Natural killer cell treated with Interleukin-12 subunit alpha and Interleukin-12 subunit beta and Interleukin-15 and Interleukin-18, amount 100 ng/mL, for 72 hours (primary cell): ENCODE measurements at places on chromosomes 1 and 21. TPM values are rescaled to one million over a fixed set of nuclear protein-coding genes. Genes with fewer than 3 reads are reported as not detected.

Gene LCE2A
- total RNA-seq, result not detected

Gene FCAMR
- not detected for total RNA-seq

Gene CELSR2
- total RNA-seq, result 2.6 TPM

Gene KRTAP13-2
- not detected for total RNA-seq

Gene MRPL24
- 71.2 TPM for total RNA-seq

Gene CSF3R
- 0.64 TPM for total RNA-seq

Gene PTPRC
- 761 TPM for total RNA-seq

Gene FCRL6
- total RNA-seq, result 0.81 TPM

Gene CD53
- total RNA-seq, result 897 TPM

Gene MCM3AP
- total RNA-seq, result 161 TPM

Gene ALX3
- total RNA-seq, result not detected

- no peak for DNase-seq
Observed at GRCh38 chr1:162407539-162407938, 4.4 kb downstream of the SH2D1B start.

GRCh38 chr1:89724369-89725010 is 91.6 kb downstream of the LRRC8C start:
- DNase-seq, result peak; percentile 77

DNA sequence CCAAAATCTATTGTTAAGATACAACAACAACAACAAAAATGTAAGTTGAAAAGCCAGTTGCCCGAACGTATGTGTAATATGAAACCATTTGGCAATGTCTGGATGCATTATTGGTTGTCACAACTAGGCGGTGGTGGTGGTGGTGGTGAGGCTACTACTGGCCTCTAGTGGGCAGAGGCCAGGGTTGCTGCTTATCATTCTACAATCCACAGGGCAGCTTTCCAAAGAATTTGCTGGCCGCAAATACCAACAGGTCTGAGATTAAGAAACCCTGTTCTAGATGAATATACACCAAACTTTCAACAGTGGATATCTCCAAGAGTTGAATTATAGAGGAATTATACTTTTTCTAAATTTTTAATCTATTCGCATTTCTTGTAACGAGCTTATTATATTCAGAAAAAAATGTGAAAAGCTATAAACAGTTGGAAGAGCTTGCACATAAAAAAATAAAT is 26.8 kb upstream of the ZNF697 start:
- no peak for DNase-seq

GRCh38 chr1:98991127-98992012 is 13.3 kb downstream of the PLPPR5 start:
- DNase-seq, result no peak

- no peak for DNase-seq
Observed at GRCh38 chr21:44875316-44875700, 1.8 kb upstream of the PTTG1IP start.

GRCh38 chr1:83910461-83910860 is 88.5 kb downstream of the TTLL7 start:
- no peak for DNase-seq

GRCh38 chr1:211829343-211830054 is 1.1 kb downstream of the LPGAT1 start:
- no peak for DNase-seq

DNA sequence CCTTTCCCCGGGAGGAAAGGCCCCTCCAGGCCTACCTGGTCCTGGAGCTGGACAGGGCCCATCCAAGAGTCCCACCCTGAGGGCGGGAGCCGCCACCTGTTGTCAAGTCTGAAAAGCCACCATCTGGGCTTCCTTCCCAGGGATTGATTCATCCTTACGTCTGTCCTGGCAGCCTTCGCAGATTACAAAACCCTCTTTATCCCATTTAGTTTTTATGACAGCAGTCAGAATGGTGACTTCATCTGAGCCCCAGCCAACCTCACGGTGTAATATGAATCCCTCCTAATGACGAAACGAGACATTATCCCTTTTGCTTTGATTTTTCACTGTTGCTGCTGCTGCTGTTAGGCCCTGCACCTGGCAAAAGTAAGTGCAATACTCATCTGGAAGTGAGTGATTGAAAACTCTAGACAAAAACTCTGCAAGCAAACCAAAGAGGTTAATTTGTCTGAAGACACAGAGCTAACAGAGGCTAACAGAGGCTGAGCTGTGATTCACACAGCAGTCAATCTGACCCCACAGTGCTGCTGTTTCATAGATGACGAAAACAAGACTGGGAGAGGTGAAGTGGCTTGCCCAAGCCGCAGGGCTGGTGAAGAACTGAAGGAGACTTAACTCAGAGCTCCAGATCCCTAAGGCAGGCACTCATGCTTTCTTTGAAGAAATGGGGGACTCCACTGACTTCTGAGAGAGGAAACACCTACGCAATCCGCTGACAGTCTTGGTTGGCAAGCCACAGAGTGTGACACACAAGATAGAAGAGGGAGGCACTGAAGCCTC is 30.0 kb upstream of the S100A7 start:
- DNase-seq, result no peak

- DNase-seq, result peak; percentile 81
Observed at GRCh38 chr1:186618401-186619170, 61.6 kb downstream of the PTGS2 start.

DNA sequence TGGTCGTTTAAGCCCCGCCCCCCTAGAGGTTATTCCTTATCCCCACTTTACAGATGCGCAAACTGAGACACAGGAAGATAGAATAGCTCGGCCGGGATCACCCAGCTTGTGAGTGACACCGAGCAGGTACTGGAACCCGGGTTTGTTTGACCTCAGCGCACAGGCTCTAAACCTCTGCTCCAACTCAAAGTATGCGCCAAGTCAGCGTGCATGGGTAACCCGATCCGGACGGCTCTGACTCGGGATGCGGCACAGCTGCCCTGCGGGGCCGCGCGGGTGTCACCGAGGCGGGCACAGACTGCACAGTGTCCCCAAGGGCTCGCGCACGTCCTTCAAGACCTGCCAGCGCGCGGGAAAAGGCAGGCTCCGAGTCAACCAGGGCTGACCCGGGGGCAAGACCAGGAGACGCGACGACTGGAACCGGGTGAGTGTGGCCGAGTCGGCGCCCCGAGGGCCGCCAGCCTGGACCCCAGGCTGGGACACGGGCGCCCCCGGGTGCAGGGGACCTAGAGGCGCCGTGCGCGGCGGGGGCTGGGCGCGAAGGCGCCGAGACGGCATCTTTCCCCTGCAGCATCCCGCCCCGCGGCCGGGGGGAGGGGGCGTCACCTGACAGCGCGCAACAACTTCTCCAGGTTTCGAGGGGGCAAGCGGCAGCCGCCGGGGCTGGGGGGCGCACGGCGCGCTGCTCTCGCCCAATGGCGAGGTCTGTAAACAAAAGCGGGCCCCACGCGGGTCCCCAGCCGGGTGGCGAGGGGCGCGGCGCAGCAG is 101.9 kb upstream of the SOD1 start:
- DNase-seq, result no peak

DNA sequence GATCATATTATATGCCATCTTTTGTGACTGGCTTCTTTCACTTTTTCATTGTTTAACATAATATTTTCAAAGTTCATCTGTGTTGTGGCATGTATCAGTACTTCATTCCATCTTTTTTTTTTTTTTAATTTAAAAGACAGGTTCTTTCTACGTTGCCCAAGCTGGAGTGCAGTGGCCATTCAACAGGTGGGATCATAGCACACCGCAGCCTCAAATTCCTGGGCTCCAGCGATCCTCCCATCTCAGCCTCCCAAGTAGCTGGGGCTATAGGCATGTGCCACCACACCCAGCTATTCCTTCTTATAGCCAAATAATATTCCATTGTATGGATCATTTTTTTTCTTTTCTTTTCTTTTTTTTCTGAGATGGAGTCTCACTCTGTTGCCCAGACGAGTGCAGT is 34.6 kb upstream of the ZNF281 start:
- no peak for DNase-seq

GRCh38 chr1:32885676-32886003 is 651 bp upstream of the HPCA start:
- no peak for DNase-seq

DNA sequence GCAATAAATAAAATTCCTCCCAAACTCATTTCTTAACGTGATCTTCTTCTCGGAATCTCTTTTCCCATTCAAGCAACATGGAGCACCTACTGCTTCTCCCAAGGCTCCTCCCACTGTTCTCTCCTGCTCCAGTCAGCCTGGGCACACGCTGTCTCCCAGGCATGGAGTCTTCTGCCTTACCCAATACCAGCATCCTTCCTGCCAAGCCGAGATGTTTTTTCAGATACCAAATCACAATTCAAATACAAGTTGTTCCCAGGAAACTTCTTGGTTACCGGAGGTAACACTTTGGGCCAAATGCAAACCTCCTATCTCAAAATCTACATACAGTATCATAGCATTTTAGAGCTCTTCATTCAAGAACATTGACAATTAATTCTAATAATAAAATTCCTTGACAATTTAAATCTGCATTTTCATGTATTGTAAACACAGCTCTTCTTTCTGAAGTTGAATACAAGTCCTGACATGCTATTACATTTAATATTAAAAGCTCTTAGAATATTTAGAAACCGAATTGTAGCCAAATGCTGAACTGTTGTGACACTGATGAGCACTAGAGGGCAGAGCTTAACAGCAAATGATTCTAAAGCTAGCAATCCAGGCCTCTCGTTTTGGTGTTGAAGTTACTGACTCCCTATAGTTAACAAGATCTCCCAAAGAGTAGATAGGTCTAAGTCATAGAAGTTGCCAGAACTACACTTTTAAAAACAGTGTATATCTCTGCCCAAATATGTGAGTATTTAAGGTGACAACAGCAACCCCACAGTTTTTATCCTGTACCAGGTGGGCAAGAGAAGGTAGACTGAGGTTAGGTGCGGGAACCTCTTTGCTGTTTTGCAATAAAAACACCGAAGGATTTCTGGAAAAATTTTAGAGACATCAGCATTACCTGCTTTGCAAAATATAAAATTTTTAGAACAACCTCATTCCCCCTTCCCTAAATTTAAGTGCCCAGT is 52.3 kb downstream of the BCAR3 start:
- no peak for DNase-seq

GRCh38 chr1:233151861-233152260 is 143.7 kb downstream of the PCNX2 start:
- DNase-seq, result no peak

GRCh38 chr21:33668180-33668579 is 25.9 kb downstream of the ITSN1 start:
- DNase-seq, result no peak

- DNase-seq, result no peak
Observed at GRCh38 chr1:196376630-196377328, 231.5 kb downstream of the KCNT2 start.

DNA sequence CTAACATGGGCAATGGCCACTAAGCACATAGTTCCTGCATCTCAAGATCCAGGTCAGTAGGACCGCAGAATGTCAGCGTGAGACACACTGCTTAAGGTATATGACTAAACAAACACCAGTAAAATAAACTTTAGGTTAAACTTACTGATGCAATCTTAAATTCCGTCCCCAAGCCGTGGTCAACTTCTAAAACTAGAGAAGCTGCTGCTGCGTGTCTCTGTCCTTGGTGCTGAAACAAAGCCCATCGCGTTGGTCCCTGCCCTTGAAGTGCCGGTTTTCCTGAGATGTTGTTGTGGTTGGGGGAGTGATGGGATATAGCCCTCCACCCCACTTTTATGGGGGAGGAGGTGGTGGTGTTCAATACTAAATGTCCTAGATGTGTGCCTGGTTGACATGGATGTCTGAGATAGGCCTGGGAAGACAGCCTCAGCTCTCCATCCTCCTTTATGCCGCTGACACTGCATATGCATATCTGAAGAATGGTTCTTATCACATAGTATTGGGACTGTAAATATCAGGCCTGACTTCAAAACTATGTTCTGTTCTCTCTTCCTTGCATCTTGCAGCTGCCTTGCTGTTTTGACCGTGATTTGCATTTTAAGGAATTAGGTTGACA is 72.0 kb upstream of the KCNA3 start:
- DNase-seq, result peak; percentile 66

DNA sequence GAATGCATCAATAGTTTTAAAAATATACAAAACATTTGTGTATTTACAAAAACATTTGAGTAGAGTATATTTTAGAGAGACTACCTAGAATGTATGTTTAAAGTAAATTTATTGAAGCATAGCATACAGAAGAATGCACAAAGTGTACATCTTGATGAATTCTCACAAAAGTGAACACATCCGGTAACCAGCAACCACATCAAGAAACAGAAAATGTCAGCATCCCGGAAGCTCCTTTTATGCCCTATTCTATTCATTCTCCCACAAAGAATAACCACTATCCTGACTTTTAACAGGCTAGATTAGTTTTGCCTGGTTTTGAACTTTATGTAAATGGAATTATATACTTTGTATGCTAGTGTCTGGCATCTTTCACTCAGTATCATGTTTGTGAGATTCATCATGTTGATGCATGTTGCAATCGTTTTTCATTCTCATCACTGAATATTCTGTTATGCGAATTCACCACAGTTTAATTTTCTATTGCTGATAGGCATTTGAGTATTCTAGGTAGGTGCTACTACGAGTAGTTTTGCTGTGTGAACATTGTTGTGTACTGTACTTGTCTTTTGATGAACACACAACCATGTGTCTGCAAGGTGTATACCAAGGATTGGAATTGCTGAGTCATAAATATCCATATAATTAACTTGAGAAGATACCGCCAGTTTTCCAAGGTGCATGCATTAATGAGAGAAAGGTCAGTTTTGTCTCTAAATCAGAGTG is 75.4 kb downstream of the CACHD1 start:
- DNase-seq, result no peak

DNA sequence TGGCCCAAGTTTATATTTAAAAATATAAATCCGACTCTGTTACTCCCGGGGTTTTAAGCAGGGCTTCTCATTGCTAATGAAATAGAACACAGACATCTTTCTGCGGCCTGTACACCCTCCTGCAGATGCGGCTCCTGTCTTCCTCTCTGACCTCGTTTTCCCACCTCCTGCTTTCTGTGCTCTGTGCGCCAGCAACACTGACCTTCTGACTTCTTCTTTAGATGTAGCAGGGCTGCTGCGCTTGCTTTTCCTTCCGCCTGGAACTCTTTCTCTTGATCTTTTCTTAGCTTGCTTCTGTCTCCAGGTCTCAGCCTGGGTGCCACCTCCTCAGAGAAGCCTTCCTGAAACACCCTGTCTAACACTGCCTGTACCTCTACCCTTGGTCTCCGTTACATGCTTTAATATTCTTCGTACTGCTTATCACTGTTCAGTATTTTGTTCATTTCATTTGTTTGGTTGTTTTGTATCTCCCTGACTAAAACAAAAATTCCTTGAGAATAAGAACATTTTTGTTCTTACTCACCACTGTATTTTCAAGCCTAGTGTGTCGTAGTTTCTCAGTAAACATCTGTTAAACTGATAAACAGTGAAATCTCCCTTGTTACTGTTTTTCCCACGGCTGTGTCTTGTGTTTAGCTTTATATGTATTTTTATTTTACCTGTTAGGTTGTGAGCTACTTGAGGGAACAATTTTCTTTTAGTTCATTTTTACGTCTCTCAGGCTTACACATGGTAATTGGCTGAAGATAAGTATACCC is 79.0 kb downstream of the ST3GAL3 start:
- DNase-seq, result no peak

- no peak for DNase-seq
Observed at GRCh38 chr1:113136476-113136875, 63.5 kb downstream of the LRIG2 start.

GRCh38 chr21:29384683-29385359 is 86.1 kb downstream of the BACH1 start:
- no peak for DNase-seq
